HepG2 (cell line): ENCODE measurements at places on chromosomes 6 and 20.
A peak's percentile ranks its signal among the peaks of the same experiment; 100 is the strongest.

GRCh38 chr6:44004625-44005506, 122.4 kb downstream of the MRPL14 start:
- DNase-seq, result no peak

- DNase-seq, result peak; percentile 28
Observed at GRCh38 chr6:1601158-1602048, 8.3 kb upstream of the FOXC1 start.

- DNase-seq, result no peak
Observed at GRCh38 chr6:128655978-128656498, 135.6 kb upstream of the PTPRK start.

DNA sequence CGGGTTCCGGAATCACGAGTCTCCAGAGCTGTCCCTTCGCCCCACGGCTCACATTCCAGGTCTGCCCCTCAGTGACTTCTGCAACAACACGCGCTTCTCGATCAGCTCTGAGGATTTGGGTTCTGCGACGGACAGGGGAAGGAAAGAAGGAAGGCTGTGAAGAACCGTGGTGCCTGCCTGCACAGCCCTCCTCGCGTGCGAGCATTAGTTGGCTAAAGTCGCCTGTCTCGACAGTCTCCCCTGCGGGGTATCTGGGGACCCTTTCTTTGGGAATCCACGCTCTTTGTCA, 23.1 kb downstream of the VPS52 start:
- DNase-seq, result no peak

DNA sequence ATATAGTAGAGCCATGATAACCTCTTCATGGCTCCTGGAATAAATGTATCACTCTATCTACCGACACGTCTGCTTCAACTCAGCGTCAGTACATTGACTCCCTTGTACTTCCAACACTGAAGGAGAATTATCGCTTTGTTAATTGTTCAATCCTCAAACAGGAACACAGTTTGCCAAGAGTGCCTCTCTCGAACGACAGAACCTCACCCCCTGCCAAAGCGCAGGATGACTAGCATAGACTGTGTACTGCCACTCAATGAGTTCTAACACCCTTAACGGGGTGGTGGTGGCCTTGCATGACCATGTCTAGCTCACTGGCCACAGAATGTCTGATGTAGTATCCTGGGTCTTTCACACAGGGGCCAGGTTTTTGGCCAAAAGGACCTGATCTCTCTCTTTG, 81.4 kb upstream of the HEY2 start:
- DNase-seq, result no peak

- no peak for DNase-seq
Observed at GRCh38 chr6:145327586-145327985, 407.7 kb downstream of the EPM2A start.

GRCh38 chr20:25051386-25052155, 6.4 kb downstream of the ACSS1 start:
- DNase-seq, result no peak

DNA sequence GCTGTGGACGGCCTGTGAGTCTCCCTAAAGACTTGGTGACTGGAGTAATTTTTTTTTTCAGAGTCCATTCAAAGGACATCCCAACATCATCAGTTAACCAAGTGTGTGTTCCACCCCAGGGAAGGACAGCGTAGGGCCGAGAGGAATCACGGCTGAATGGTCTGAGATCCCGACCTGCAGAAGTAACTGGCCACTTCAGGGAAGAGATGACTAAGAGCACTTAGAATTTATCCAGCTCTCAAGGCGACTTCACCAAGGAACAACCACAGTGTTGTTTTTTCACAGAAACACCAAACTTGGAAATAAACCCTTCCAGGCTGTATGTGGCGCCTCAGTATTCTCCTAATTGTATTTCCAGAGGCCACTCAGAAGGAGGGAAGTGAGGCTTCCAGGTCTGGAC, 231.6 kb downstream of the FNDC1 start:
- no peak for DNase-seq

DNA sequence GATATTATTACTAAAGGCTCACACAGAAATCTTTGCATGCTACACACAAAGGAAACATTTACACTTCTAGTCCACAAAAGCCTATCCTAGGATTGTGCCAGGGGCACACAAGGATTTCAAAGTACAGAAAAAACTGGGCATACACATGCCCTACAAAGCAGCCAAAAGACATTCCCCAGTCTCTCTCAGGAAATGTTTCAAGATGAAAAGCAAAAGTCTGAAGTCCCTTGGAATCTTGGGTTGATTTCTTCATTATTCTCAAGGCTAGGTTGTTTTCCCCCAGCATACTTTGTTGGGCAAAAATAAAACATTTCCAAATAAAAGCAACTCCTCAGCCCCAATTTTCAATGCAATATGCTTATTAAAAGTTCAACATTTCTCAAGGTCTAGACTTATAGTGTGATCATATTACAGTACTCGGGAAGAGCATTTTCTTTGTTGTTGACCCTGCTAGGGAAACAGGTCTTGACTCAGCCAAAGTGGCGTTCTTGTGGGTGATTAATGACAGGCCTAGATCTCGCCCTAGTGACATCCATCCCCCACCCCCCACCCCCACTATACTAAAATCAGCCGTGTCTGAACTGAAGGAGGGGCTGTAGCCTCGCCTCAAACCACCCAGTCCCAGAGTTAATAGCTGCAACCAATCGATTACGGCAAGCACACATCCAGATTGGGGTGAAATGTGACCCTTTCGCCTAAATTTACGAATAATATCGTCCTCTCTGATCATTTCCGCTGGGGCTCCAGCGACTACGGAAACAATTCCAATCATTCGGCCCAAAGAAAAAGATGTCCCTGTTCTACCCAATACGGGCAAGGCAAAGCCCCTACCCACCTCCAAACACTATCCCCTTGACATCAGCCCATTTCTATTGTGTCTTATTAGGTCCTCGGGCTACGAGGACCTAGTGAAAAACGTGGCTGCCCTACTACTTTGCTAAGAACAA, 1.4 kb downstream of the AKIRIN2 start:
- peak; percentile 73 for DNase-seq

DNA sequence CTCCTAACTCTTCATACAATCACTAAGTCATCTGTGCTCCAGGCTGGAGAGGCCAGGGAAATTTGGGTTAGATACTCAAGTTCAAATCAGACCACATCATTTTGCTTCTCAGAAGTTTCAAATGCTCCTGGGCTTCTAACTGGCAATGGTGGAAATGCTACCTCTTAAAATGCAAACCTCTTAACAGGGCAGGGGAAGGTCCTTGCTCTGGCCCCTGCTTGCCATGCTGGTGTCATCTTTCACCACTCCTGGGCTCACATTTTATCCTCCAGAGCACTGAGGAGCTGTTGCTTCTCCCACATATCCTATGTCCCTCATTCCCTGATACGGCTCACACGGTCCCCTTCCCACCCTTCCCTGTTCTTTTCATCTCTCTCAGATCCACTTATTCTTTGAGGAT, 41.8 kb upstream of the NT5E start:
- DNase-seq, result no peak

DNA sequence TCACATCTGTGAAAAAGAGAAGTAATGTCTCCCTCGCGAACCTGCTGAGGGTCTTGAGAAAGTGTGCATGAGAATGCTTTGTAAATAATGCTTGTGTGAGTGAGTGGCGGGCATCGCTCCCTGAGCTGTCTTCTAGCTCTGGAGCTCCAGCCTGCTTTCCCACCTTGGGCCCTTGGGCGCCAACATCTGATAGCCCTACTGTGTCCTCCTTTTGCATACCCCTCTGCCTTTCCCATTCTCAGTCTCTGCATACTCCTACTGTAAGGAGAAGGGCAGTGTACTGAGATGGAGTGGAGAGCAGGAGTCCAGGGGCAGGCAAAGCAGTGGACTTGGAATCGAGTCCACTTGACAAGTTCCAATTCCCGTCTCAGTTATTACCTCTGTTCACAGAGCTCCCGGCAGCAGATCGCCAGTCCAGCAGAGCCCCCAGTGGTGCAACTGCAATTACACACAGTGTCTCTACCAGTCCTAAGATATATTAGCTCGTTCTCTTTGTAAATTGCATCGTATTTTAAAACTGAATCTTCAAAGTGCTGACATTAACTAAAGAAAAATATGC, 847 bp upstream of the NCR2 start:
- DNase-seq, result no peak

GRCh38 chr6:107116328-107116892, 1.1 kb upstream of the BEND3 start:
- DNase-seq, result no peak

GRCh38 chr6:169969372-169970099, 218.1 kb downstream of the ERMARD start:
- DNase-seq, result no peak

- DNase-seq, result no peak
Observed at GRCh38 chr20:49915118-49915379, 280 bp downstream of the SPATA2 start.

GRCh38 chr20:63032861-63033793, 26.4 kb upstream of the BHLHE23 start:
- no peak for DNase-seq

DNA sequence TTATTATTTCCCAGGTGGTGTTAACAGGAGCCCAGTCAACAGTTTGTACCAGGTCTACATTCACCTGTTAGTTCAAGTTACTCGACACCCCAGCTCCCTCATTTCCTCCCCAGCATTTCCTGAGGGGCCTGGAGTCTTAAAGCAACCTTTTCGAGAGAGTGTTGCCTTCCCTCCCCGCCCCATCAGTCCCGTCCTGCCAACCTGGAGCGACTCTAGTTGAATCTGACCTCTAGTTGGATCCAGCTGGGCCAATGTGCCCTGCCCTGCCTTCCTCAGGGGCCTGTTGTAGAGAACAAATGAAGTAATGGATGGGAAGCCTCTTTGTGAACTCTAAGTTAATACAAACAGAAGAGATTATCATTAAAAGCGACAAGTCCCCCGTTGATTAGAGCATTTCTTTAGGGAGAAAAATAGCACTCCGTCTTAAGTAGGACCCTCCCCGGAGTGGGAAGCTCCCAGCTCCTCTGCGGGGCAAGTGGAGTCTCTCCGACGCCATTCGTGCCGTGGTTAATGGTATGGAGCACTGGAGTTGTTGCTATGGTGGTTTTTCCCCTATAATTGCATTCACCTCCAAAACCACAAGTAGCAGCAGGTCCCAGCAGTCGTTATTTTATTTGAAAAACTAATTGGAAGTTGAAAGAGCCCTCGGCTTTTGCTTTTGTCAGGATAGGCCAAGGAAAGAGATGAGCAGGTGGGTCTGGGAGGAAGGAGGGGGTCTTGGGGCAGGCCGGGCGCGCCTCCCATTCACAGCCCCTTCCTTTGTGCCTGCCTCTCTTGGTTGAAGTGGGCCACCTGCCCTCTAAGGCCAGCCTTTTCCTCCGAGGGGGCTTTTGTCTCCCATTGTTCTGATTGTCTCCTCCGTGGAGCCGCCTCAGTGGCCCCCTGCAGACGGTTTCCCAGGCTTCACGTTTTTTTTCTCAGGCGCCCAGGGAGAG, 16.1 kb downstream of the GHRH start:
- DNase-seq, result no peak

DNA sequence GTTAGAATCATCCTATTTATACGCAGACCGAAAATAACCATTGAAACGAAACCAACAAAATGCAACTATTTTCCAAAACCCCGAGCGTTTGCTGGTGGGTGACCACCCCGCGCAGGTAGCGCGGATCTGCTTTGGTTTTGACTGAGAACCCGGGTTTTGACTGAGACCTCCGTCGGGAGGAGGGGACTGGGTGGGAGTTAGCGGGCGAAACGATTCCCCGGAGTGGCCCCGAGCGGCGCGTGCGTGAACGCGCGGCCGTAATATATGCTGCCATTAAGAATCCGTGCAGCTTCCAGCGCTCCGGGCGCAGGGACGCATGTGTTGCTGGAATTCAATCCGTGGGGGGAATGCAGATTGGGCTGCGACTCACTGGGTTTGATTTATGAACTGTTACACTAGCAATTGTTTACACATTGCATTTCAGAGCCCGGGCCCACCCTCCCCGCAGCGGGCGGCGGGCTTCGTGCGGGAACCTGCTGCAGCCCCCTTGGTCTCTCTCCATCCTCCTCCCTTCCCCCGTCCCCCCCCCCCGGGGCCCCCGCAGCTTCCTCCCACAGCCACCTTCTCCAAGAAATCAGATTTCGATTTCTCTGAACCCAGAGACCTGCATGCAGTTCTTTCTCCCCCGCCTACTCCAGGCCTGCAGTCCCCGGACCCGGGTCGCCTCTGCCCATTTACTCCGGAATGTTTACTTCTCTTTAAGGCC, 9.9 kb downstream of the NRN1 start:
- no peak for DNase-seq

- DNase-seq, result peak; percentile 67
Observed at GRCh38 chr20:62804021-62804626, 511 bp upstream of the OGFR start.
